ENCODE measurements at places on chromosomes 12 and 14.

DNA sequence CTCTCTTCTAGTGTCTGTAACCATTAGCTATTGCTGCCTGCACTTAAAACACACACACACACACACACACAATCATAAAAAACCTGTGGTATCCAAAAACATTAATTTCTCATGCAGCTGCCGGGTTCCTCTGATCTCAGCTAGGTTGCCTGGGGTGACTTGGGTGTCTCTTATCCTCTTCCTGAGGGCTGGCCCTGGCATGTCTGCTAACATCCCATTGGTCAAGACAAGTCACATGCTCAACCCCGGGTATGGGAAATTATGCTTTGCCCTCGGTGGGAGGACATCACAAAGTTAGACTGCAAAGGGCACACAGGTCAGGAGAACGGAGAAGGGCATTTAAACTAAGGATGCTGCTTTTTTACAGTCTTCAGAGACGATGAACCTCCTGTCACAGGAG is 55.7 kb downstream of the TRPV4 start:
- DNase-seq, result no peak

GRCh38 chr12:25347716-25348592 is 97.2 kb upstream of the KRAS start:
- DNase-seq, result no peak

DNA sequence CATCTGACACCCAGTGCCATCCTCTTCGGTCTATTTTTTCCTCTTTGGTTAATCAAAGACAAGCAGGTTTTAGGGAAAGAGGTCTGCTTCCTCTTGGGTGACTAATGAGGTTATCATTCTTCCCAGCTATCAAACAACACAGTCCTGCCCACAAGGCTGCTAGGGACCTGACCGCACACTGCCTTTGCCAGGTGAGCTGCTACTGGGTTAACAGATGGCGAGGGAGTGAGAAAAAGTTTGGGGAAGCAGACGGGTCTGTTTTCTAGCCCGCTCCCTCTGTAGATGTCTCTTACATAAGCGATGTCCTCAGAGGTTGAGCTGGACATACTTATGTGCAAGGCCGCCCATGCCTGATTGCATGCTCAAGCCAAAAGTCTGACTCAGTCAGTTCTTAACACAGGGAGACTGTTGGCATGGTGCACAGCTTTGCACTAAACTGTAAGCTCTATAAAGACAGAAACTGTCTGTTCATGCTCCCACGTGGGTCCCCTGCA is 94.1 kb downstream of the SLC15A4 start:
- DNase-seq, result no peak

DNA sequence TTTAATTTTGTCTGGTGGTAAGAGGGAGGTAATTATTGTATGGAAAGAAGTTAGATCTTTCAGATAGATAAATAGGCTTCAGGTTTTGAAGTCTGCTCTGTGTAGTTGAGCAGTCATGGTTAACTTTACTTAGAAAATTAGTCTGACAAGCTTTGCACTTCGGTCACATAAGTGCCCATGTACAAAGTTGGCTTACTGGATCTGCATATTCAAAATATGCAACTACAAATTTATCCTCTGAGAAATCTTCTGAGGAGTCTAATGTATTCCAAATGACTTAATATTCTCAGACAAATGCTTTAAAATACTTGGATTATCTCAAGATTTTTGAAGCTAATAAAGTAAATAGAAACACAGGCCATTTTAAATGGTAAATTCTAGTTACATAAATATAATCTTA is 61.2 kb downstream of the ETNK1 start:
- DNase-seq, result no peak

GRCh38 chr12:130588696-130589539 is 127.2 kb downstream of the RIMBP2 start:
- DNase-seq, result no peak

- DNase-seq, result no peak
Measured at GRCh38 chr12:121072147-121072546, 33.1 kb upstream of the OASL start.

Data from activated T-cell treated with anti-CD3 and anti-CD28 coated beads, Interleukin-2, amount 50 U/mL, for 1 hour (primary cell).